Foreskin fibroblast (primary cell): ENCODE measurements at places on chromosomes 1 and 21.

- no peak for DNase-seq
These were observed 118.0 kb upstream of the PLPPR4 start for GRCh38 chr1:99146129-99146848.

- no peak for DNase-seq
These were observed 50.9 kb downstream of the SLC44A3 start for GRCh38 chr1:94871031-94871430.

- peak; percentile 86 for DNase-seq
These were observed 408.3 kb upstream of the PLXNA2 start for GRCh38 chr1:208652296-208653160.

DNA sequence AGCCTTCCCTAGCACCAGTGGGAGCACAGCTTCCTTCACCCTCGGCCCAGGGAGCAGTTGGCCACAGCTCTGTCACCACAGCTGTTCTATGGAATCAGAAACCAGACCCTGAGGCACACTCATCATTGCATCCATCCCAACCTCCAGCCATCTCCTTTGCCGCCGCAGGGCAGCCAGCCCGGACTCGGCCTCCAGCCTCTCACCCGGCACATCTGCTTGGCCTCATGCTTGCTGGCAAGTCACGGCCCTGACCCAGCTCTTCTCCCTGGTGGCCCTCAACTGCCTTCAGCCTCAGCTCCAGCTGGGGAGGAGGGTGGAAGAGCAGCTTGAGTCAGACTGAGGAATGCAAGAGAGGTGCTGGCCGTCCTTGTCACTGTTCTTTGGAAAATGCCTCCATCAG, 59.8 kb downstream of the TOR1AIP2 start:
- peak; percentile 92 for DNase-seq

DNA sequence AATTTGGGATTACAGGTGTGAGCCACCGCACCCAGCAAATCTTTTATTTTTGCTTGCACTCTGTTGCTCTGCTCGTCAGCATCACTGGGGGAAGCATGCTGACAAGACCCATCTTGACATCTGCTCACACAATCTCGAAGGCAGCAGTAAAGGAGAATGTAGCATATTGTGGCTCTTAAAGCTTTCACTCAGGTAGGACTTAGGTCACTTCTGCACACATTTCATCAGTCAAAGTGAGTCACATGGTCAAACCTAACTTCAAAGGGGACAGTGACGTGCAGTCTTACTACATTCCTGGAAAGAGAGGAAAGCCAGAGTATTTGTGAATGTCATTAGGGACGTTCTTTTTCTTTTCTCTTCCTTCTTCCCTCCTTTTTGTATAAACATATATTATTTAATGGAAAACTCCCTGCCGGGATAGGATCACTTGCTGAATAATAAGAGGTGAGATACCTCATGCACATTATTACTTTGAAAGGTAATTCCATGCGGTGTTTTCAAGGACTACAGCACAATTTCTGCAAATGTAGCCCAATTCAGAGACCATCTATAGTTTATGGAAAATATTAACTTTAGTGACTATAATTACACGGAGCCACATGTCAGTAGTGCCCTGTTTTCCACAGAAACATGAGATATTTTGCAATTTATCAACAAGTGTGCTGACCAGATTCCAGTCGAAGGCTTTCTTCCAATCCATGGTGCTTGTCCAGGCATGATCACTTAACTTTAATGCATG, 19.3 kb upstream of the ACBD6 start:
- peak; percentile 22 for DNase-seq

DNA sequence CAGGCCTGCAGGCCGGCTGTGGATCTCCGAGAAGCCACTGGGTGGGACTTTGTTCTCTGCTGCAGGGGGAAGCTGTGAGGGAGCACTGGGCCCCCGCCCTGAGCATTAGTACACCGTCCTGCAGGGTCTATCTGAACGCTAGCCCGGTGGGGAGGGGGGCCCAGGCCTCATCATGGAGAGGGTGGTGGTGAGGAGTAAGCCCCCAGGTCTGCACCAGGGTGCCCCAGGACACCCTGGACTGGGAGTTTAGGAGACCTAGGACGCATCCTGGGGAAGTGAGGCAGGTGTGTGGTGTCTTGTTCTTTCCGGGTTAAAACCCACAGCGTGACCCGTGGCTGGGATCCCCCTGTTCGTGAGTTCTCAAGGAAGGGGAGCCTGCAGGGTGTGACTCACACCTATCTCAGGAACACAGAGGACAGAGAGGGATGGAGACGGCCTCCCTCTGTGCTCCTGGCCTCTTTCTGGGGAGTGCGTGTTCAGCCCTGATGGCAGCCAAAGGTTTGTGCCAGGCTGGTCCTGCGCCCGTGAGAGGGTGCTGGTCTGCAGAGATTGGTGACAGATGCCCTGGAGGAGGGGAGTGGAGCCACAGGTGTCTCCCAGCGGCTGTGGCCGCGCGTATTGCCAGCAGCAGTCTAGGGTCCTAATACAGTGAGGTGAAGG, 44.8 kb downstream of the AGPAT3 start:
- DNase-seq: no peak

DNA sequence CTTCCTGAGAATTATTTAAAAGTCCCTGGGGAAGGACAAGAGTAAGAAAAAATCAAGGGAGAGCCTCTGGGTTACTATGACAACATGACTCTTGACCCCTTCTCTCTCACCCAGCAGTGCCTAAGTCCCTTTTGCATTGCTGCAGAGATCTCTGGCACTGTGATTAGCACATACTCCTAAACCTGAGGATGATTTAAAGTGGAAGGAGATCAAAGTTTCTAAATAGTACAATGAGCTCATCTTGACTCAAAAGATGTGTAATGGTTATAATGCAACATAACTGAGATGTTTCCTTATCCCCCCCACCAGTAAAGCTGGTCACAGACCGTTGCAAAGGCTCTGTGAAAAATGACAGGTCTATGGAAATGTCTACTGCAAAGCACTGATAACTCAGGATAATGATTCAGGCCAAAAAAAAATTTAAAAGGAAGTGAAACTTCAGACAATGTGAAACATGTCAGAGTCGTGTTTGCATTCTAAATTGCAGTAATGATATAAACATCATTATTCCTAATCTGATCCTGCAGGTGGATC, 519.2 kb downstream of the KIF26B start:
- DNase-seq: peak; percentile 38

GRCh38 chr1:199449221-199449620, 578.3 kb upstream of the NR5A2 start:
- DNase-seq: no peak

GRCh38 chr1:11874624-11875023, 15.9 kb upstream of the NPPB start:
- no peak for DNase-seq

DNA sequence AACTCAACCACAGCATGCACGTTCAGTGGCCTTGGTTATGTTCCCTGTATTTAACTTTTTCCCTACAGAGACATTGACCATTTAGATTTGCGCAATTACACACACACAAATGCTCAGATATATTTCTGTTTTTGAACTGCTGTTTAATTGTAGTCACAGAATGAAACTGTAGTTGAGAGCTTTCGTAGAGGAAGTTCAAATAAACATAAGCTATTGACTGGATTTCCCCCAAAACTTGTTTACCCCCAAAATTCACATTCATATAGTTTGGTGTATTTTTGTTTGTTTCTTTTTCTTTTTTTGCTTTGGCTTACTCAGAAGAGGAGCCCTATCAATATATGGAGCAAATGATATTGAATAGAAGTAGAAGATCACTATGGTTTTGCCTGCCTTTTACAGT, 921.0 kb downstream of the ADGRL2 start:
- DNase-seq: no peak

GRCh38 chr1:9196129-9197040, 38.2 kb upstream of the H6PD start:
- peak; percentile 75 for DNase-seq

DNA sequence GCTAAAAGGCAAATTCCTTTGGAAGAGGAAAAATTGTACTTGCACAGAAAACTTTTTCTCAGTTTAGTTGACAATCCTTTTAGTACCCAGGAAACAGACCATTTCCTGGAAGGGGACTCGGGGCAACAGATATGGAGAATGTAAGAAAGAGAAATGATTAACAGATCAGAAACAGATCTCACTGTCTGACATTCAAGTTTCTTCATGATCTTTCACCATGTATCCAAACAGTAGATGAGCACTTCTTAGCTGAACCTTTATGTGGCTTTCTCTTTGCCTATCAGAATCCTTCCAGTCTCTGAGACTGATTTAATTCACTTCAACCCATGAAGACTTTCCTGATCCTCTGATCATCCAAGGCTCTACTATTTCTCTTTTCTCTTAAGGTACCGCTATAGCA, 2.7 kb downstream of the TTLL7 start:
- no peak for DNase-seq

GRCh38 chr1:63674238-63674864, 81.1 kb downstream of the PGM1 start:
- DNase-seq: peak; percentile 93

DNA sequence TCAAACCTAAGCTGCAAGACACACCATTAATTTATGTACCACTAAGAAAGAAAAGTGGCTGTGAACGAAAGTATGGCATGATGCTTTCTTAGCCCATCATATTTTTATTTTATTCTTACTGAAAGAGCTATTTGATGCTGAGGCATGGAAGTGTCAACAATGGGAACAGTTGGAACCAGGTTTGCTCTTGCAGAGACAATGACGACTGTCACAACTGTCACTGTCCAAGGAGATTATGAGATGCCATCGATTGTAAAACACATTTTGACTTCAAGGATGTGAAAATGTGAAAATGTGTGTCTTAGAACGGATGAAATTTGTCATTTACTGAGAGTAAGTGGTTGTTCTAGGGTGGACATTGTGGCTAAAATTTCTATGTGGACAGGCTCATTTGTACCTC, 2.8 kb upstream of the ACTL8 start:
- DNase-seq: no peak

- DNase-seq: no peak
These were observed 122.3 kb downstream of the FOXD2 start for GRCh38 chr1:47559944-47560695.

- no peak for DNase-seq
These were observed at the start of gene GPR153 for GRCh38 chr1:6260961-6261614. Gene GPR153 (minus strand): TSS chr1:6261098. CDS start chr1:6254905, 6,193 bp downstream.
